ENCODE measurements at places on chromosomes 1 and 21.
A peak's percentile ranks its signal among the peaks of the same experiment; 100 is the strongest.

DNA sequence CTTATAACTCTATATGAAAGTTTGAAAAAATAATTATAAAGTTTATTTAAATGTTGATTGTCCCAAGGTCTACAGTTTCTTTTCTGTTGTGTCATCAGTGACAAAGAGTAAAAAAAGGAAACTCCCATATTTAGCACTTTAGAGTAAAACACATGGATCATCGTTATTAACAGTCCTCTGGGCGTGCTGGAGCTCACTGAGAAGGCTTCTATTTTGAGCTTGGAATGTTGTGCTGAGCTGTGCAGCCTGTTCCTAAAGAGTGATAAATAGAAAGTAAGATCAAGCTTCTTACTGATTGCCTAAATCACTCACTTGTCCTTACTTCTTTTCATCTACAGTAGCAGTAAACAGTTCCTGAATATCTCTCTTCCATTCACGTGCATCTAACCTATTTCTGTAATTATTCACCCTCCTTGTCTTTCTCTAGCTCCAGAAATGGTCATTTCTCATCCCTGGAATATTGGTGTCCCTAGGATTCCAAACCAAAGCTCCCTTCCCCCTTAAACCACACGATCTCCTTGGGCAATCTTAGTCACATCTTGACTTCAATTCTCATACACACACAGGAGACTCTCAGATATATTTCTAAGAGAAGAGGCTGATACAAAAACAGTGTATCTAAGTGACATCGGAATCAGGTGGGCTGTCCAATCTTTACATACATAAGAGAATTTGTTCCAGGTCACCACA is 11.9 kb downstream of the GBP5 start:
- DNase-seq: no peak

- DNase-seq: peak; percentile 30
Observed at GRCh38 chr1:175373786-175374623, 181.4 kb upstream of the KIAA0040 start.

DNA sequence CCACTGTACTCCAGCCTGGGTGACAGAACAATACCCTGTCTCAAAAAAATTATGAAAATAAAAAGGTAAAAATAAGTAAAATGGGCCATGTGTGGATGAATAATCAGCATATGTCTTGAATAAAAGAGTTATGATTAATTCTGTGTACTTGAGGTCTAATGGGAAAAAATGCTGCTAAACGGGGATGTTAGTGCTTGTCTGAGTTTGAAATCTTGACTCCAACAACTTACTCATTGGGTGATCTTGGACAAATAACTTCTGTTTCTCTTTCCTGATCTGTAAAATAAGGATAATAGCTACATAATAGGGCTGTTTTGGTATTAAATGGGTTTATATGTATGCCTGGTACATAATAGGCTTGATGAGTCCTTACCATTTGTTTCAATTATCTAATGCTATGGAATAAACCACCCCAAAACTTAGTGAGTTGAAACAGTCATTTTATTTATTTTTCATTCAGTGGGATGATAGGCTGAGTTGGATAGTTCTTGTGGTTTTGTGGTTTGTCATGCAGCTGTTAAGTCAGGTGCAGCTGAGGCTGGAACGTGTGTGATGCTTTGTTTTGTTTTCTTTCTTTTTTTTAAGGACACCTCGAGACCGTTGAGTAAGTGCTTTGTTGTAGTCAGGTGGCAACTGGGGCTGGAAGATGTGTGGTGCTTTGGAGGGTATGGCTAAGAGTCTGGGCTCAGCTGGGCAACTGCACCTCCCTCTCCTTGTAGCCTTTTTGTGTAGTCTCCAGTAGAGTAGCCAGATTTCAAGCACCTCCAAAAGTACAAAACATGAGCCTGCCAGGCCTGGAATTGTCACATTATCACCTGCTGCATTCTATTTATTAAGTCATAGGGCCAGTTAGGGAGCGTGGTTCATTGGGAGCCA is 4.9 kb downstream of the MDM4 start:
- peak; percentile 59 for DNase-seq

- no peak for DNase-seq
Observed at GRCh38 chr1:160309571-160309970, 24.6 kb upstream of the PEX19 start.

- no peak for DNase-seq
Observed at GRCh38 chr1:233582439-233582838, 31.5 kb upstream of the KCNK1 start.

DNA sequence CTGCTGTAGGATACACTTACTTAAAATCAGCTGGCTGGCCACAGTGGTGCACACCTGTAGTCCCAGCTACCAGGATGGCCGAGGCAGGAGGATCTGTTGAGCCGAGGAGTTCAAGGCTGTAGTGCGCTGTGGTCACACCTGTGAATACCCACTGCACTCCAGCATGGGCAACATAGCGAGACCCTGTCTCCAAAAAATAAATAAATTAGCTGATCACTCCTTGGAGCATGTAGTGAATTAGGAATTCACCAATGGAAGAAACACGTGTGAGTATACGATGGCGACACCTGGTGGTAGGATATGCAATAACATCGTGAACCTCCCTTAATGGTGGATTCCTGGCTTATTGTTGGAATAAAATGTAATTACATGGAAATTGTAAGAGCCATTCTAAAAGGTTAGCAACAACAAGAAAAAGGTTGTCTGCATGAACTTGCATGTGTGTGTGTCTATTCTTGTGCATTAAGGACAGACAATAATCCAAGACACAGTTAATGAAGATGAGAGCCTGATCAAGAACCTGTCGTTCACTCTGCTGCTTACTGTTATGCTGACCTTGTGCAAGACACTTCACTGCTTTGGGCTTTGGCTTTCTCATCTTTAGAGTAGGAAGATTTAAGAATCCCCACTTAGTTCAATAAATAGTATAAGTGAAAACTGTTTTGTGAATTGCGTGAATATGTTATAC is 38.6 kb upstream of the COX20 start:
- peak; percentile 59 for DNase-seq
